ENCODE measurements at places on chromosomes 7 and 10. TPM values are rescaled to one million over a fixed set of nuclear protein-coding genes. Genes with fewer than 3 reads are reported as not detected.

TTYH3 gene
- 2.0 TPM for polyA plus RNA-seq

PIP gene
- polyA plus RNA-seq = not detected

MOGAT3 gene
- polyA plus RNA-seq = not detected

CTAGE6 gene
- polyA plus RNA-seq = not detected

MYH16 gene
- polyA plus RNA-seq = not detected

Measured in IgD-negative memory B cell (primary cell).